ENCODE measurements at places on chromosomes 1 and 21. TPM values are rescaled to one million over a fixed set of nuclear protein-coding genes. Genes with fewer than 3 reads are reported as not detected.
A peak's percentile ranks its signal among the peaks of the same experiment; 100 is the strongest.

DNA sequence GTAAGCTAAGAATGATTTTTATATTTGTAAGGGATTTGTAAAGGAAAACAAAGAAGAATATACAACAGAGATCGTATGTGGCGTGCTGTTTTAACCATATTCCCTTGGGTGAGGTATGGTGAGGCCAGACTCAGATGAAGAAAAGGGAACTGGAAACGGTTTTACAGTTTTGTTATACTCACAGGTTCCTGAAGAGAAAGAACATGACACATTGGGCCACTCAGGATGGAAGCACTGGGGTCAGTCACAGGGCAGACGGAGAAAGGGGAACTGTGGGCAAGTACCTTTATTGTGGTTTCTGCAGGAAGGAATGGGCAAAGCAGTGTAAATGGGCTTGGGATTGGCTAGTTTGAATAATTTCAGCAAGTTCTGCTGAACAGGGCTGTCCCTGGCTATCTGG lies 177.4 kb downstream of the LBR start:
- DNase-seq = no peak

DNA sequence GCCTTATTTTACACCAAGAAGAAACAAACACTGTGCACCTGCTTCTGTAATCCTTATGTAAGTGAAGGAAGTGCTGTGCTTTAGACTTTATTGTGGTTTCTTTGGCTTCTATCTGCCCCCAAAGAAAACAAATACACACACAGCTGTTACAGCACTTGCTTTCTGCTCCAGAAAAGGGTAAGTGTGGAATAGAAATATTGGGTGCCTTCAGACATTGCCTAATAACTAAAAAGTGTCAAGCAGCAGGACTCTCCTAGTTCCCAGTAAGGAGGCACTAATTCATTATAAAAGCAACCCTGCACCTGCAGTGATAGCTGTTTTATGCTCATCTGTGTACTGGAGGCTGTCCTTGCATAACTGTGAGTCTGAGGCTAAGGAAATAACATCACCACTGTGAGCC lies 23.4 kb upstream of the PRRX1 start:
- DNase-seq = no peak

- no peak for DNase-seq
Measured at GRCh38 chr1:181443231-181443853, 40.0 kb upstream of the CACNA1E start.

Gene S100B
- 5.8 TPM for total RNA-seq

DNA sequence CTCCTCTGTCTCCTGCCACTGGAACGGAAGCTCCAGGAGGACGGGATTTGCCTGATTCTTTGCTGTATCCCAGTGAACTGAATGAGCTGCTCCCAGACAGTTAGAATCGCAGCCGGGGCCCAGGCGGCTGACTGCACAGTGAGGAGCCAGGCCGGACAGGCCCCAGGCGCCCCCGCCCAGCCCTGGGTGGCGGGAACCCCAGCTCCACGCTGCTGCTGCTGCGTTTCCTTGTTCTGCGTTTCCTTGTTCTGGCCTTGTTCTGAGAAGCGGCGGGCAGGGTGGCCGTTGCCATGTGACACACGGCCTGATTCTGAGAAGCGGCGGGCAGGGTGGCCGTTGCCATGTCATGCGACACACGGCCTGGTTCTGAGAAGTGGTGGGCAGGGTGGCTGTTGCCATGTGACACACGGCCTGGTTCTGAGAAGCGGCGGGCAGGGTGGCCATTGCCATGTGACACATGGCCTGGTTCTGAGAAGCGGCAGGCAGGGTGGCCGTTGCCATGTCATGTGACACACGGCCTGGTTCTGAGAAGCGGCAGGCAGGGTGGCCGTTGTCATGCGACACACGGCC lies 56.2 kb downstream of the SLC37A1 start:
- DNase-seq = no peak

Gene CELA3A
- not detected for total RNA-seq

- no peak for DNase-seq
Measured at GRCh38 chr1:150056407-150056806, 11.2 kb upstream of the VPS45 start.

DNA sequence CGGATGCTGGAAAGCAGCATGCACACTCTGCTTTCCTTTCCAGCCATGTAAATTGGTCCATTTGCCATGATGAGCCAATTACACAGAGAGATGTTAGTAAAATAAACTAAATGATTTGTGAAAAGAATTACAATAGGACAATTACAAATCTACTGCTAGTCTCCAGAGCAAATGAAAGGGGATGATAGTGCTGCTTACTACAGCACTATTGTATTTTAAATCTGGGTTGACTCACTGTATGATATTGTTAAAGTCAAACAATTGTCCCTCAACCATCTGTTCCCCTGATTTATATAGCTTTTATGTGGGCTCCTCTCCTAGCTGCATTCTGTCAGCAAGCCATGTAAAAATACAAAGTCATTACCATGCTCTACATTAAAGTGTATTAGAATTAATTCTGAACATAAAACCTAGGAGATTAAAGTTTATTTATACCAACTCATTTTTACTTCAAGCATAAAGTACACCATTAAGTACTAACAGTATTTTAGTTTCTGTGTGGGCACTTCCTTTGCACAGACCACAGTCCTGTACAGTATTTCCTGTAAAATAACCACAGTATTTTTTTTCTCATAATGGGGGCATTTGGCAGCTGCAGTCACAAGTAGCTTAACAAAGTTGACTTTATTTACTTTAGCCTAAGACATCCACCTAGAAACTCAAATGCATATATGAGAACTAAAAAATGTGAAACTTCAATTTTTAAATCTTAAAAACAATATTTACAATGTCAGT lies 135.8 kb downstream of the VAV3 start:
- DNase-seq = no peak

Gene FAM72D
- total RNA-seq = not detected

Gene UTS2
- total RNA-seq = not detected

GRCh38 chr1:92961896-92962752 lies 862 bp upstream of the DIPK1A start:
- DNase-seq = no peak

GRCh38 chr21:46056450-46056903 lies 41.4 kb upstream of the COL6A2 start:
- DNase-seq = peak; percentile 85

- no peak for DNase-seq
Measured at GRCh38 chr21:33339135-33339534, 14.4 kb downstream of the IFNAR1 start.

DNA sequence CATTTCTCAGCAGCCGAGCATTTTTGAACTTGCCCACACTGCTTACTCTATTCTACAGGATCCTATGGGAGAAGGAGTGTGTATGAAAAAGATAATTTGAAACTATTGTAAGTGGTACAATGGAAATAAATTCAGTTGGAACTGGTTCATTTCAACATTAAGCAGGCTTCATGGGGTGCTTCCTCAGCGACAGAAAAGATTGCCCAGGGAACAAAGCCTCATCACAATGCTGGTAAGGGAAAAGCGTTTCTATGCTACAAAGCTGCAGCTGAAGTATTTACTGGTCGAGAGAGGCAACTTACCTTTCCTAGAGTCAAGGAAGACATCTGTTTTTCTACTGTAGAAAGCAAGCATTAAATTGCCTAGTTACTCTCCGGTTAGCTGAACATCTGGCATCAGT lies 568.2 kb upstream of the ZP4 start:
- DNase-seq = no peak

Gene AIDA
- total RNA-seq = 40.0 TPM

Gene LCK
- 0.98 TPM for total RNA-seq

Gene TRIM63
- total RNA-seq = 151 TPM

DNA sequence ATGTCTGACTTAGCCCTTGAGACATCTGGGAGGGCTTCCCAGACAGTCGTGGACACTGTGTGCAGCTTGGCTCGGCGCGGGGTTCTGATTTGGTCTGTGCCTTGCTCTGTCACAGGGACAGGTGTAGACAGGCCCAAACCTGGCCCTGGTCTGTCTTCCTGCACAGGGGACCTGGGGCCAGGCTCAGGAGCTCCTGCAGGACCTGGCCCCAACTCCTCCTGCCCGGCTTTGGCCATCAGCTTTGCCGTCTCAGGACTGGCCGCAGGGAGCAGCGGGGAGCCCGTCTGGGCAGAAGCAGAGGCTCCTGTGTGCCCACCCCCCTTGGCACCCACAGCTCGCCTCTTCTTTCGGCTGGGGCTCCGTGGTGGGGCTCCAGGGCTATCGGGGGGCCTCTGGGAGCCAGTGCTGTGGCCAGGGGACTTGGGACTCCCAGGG lies 1.7 kb downstream of the PERM1 start:
- DNase-seq = no peak

DNA sequence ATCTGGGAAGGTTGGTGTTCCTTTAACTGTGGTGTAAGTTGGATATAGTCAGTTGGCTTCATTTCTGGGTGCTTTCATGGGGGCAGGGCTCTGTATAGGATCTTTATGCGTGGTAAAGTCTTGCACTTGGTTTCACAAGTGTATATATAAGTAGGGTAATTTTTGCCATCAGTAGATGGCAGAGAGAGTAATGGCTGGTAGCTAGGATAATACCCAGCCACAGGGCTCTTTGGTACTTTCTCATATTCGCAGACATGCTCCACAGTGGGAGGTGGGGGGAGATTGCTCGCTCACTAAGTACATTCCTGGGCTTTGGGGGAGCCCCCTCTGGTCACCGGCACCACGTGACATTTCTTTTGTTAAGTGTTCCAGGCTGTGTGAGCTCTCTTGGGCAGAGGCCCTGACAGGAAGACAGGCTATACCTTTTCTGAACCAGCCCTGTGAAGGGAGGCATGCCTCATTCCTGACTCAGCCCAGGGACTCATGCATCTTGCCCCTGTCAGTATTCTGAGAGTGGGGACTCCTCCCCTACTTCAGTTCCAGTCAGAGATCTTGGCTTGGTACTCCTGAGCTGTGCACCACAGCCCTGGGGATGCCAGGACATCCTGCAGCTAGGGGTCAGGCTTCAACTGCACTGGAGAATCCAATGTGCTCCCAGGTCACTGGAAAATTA lies 37.6 kb downstream of the FCRL2 start:
- DNase-seq = no peak

Gene INSRR
- total RNA-seq = not detected

GRCh38 chr1:53370369-53370961 lies 42.6 kb upstream of the LRP8 start:
- no peak for DNase-seq

DNA sequence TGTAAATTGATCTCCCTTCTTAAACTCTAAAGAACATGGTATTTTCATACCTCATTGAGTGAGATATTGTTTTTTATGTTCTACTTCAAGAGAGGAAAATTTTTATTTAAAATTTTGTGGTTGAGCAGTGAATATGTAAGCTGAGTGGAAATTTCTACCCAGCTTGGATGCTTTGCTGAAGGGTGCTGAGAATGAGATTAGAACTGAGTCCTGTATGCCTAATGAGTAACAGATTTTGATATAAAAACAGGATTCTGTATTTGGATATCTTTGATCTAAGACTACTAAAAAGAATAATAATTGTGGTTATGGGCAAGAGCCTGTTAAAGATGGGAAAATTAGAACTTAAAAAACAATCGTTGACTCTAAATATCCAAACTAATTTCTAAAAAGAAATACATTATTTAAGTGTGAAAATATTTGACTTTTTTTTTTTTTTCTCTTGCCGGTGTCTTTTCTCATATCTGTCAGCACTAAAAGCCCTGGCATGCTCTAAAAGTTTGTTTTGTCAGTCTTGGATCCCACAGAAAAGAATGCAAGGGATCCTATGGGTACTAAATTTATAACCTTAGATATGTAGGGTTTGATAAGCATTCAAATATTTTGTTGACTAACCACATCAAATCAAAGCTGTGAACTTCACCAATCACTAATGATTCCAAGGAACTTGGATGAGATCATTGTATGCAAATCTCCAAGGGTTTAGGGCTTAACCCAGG lies 652.3 kb downstream of the PTPRC start:
- no peak for DNase-seq

Gene ADGRB2
- total RNA-seq = 14.4 TPM

DNA sequence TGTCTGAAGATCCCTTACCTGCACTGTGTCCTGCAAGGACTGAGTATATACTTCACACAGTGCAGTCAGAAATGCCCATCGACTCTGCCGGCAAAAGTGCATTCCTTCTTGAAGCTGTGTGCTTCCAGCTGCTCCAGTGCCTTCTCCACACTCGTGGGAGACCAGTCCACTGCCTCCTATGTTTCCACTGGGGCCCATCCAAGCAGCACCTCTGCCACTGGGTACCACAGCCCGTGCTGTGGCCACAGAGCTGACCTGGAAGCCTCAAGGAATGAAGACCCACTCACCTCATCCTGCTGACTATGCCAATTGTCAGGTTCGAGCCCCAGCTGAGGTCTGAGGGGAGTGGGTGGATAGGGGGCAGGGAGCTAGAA lies 108.1 kb downstream of the GDAP2 start:
- no peak for DNase-seq

Gene LDLRAD1
- not detected for total RNA-seq

DNA sequence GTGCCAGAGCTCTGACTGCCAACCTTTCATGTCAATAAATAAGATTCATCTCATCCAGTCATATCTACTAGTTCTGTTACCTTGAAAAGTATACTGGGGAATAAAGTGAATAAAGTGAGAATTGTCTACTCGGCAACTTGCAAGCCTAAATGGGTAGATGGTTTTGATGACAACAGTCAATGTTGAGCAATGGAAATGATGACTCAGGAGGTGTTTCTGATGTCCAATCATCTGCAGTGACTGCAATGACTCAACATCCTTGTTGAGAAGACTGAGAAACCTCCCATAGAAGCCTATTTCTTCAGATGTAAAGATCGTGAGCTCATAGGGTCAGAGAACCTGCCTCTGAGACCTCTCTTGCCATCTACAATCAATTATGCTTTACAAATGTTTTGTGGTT lies 276.4 kb downstream of the SPATA17 start:
- DNase-seq = no peak

Gene OR2L5
- total RNA-seq = not detected

- DNase-seq = peak; percentile 56
Measured at GRCh38 chr1:45304311-45305081, 22.2 kb upstream of the HPDL start.

DNA sequence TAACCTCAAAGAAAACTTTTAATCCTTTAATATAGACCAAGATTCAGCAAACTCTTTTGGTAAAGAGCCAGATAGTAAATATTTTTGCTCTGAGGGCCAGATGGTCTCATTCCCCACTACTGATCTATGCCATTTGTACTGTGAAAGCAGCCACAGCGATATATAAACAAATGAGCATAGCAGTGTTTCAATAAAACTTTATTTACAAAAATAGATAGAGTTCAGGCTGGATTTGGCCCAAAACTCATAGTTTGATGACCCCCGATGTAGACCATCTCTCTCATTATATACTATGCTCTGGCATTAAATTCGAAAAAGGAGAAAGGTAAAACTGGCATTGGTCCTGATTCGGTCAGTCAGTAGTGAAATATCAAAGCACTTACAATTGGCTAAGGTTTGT lies 195.8 kb upstream of the NRIP1 start:
- DNase-seq = no peak

Gene ZNF670
- total RNA-seq = 0.93 TPM

Gene NID1
- 95.1 TPM for total RNA-seq

DNA sequence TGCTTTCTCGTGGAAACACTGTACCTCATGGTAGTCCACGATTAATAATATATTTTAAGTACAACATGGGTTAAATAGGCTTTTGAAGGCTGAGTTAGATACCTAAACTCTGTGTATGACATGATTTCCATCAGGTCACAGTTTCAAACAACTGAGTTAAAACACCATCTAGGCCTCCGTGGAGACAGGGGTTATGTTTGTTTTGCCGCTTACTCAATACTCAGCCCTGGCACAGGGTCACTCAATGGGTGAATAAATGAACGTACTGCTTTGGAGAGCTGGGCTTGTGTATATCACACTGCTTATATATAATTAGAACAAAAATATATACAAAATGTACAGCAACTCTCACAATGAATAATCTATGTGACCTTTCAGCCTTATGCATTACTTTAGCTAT lies 72.5 kb downstream of the PLPPR5 start:
- no peak for DNase-seq

GRCh38 chr1:180962178-180962577 lies 49.5 kb downstream of the KIAA1614 start:
- no peak for DNase-seq

Gene OXCT2
- 4.9 TPM for total RNA-seq

Measured in right atrium auricular region (tissue), 2 donors.